ENCODE measurements at places on chromosomes 7 and 10. TPM values are rescaled to one million over a fixed set of nuclear protein-coding genes. Genes with fewer than 3 reads are reported as not detected.

- DNase-seq, result no peak
These were observed 65.7 kb upstream of the HABP2 start for GRCh38 chr10:113487154-113487553.

DNA sequence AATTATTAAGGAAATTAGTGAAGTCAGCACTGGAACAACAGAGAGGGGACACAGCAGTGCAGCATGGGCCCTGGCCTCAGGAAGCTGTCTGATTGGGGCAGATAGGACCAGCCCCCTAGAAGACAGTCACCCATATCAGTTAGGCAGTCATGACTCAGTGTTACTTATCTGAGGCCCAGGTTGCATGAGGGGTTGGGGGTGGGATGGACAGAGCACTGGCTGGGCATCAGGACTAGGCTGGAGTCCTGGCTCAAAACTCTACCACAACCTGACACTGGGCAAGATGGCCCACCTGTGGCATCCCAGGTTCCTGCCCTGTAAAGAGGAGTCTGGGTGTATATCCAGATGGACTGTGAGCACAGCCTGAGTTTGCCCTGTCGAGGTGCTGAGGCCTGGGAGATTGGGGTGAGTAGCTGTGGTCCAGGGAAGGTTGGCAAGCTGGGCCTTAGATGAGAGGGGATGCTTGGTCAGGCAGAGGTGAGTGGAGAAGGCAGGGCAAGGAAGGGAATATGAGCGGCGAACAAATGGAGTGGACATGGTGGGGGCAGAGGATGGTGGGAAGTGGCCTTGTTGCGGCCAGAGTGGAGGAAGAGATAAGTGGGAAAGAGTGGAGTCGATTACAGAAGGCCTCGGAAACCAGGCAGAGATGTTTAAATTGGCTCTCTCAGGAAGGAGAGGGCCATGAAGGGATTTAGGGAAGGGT, 37.5 kb downstream of the HK1 start:
- no peak for DNase-seq

- no peak for DNase-seq
These were observed 85.4 kb upstream of the RHOBTB1 start for GRCh38 chr10:61029411-61029810.

GRCh38 chr7:133871757-133872156, 255.4 kb upstream of the LRGUK start:
- DNase-seq, result no peak

DNA sequence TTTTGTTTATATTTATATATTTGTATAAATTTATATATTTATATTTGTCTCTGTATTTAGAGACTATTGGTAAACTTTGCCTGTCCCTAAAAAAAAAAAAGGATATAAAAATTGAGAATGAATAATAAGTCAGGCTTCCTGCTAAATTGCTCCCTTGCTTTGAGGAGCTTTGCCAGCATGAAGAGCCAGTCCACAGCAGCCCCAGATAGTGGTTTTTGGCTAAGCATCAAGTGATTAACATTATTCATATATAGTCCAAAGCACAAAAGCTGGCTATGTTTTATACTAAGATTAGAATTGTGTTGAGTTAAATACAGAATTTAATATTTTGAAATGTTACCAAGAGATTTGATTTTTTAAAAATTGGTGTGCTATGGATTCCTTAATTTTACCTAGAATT, 264.9 kb upstream of the FERD3L start:
- DNase-seq, result no peak

Gene FAM221A
- 5.7 TPM for total RNA-seq

All from T-cell (primary cell).